ENCODE measurements at places on chromosomes 3 and 15.
A peak's percentile ranks its signal among the peaks of the same experiment; 100 is the strongest.

DNA sequence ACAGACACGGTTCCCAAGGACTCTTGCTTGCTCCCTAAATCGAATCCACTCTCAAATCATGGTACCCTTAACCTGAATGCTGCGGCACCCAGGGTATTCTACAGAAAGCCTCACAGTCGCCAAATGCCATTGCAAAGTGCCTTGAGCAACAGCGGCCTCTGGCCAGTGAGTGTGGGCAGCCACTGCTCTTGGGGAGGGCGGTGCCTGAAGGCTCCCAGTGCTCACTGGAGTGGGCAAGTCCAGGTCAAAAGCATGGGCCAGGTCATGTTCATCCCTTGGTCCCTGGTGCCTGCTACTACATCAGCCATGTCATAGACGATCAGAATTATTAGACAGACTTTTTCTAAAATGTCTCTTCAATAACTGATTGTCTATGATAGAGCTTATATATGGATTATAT, 82.5 kb downstream of the ADAMTS17 start:
- peaks cover 3% of the 10 kb centered on the region for H3K27me3 ChIP-seq
- DNase-seq = no peak
- H3K4me1 ChIP-seq = no peaks in the 10 kb centered on the region
- no peak overlapping the region for H3K27ac ChIP-seq
- H3K4me3 ChIP-seq = no peak overlapping the region

GRCh38 chr3:195139091-195139875, 131.7 kb downstream of the XXYLT1 start:
- no peak overlapping the region for H3K4me3 ChIP-seq
- no peak overlapping the region for H3K27ac ChIP-seq
- DNase-seq = no peak

DNA sequence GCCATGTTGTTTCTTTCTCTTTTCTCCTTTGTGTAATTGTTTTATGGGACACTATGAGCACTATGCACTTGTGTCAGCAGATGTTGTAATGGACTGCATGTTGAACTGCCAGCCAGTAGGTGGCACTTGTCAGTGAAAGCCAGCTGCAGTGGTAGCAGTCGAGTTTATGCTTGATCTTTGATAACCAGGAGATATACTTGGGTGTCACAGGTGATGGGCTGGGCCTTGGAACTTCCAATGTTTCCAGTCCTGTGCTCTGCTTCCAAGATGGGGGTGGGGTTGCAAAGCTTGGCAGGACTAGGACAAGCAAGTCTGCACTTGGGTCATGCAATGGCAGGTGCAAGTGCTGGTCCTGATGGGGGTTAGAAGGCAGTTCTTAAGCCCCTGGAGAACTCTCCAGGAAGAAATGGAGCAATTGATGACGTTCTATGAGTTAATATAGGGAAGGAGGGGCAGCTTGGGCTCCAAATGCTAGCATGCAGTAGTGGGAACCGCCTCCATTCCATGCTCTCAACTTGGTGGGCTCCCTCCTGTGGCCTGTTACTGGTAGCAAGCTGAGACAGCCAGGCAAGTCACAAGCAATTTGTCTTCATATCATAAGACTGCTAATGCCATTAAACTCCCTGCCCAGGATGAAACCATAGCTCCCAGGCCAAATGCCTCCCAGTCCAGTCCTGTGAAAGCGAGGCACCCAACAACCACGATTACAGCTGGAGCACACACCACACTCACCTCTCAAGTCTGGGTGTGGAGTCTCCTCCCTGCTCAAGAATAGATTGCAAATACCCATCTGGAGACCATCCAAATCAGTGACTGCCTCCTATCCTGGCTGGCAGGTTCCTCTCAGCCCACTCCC, 287.2 kb downstream of the CGGBP1 start:
- no peaks in the 10 kb centered on the region for H3K36me3 ChIP-seq
- H3K27ac ChIP-seq = no peak overlapping the region
- DNase-seq = peak; percentile 26
- H3K4me1 ChIP-seq = peaks cover 4% of the 10 kb centered on the region
- H3K27me3 ChIP-seq = no peaks in the 10 kb centered on the region
- H3K4me3 ChIP-seq = no peak overlapping the region

DNA sequence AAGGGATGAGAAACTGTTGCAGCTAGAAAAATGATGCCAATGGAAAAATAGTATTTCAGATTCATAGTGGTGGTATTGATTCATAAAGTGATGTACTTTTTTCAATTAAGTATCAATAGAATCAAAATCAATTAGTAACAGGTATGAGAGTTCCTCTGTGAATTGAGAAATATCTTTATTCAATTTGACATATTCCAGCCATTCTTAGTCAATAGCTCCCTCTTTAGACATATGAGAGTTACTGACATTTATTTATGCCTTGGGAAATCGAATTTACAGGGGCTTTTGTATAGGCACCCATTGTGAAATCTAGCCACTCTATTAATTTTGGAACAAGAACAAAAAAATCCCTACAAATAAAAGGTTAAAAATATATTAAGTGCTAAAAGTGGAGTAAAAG, 386.9 kb upstream of the CNTN3 start:
- no peak overlapping the region for H3K4me3 ChIP-seq
- peaks cover 1% of the 10 kb centered on the region for H3K27me3 ChIP-seq
- no peak for DNase-seq
- no peaks in the 10 kb centered on the region for H3K36me3 ChIP-seq
- H3K27ac ChIP-seq = no peak overlapping the region

GRCh38 chr15:64739577-64740143, 35.7 kb downstream of the RBPMS2 start:
- H3K4me3 ChIP-seq = no peak overlapping the region
- H3K27me3 ChIP-seq = peaks cover 2% of the 10 kb centered on the region
- no peak for DNase-seq
- peaks cover 3% of the 10 kb centered on the region for H3K36me3 ChIP-seq

DNA sequence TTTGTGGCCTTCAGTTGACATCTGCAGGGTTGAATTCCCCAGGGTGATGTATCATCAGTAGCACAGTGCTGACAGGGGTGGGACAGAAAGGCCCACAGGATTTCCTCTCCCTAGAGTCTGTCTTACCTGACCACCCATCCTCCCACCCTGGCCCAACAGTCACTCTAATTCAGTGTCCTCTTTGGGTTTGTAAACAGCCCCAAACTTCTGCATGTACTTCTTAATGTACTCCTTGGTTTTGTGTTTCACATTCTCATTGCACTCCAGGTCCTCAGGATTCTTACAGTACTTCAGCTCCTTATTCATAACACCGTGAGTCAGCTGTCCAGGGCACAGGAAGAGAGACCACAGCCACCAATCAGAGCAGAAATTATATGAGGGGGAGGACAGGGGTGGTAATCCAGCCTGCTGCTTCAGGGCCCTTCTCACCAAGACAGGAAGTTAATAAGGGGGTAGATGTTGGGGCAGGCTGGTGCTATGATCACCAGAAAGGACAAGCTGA, 37.5 kb downstream of the NBEAL2 start:
- H3K4me1 ChIP-seq = no peaks in the 10 kb centered on the region
- H3K27ac ChIP-seq = no peak overlapping the region
- H3K27me3 ChIP-seq = peaks cover 2% of the 10 kb centered on the region
- H3K36me3 ChIP-seq = peaks cover 18% of the 10 kb centered on the region

DNA sequence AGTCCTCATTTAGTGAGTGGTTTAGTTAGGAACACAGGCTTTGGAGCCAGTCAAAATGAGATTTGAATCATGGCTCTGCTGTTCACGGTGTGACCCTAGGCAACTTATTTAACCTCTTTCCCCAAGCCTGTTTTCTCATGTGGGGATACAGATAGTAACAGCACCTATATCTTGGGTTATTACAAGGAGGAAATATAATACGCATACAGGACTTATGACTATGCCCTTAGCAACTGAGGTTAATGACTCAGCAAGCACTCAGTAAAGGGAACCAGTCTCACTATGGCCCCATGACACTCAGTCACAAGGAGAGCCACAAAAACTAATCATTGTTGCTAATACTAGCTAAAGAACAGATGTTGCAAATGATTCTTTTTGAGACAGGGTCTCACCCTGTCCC, 45.9 kb downstream of the SUMF1 start:
- no peak overlapping the region for H3K27ac ChIP-seq
- H3K4me1 ChIP-seq = no peaks in the 10 kb centered on the region
- H3K36me3 ChIP-seq = no peaks in the 10 kb centered on the region
- peaks cover 2% of the 10 kb centered on the region for H3K27me3 ChIP-seq

GRCh38 chr15:90360746-90361145, 8.7 kb downstream of the ZNF774 start:
- H3K27me3 ChIP-seq = peaks cover 4% of the 10 kb centered on the region
- no peak overlapping the region for H3K27ac ChIP-seq
- peaks cover 3% of the 10 kb centered on the region for H3K36me3 ChIP-seq
- no peaks in the 10 kb centered on the region for H3K4me1 ChIP-seq
- H3K4me3 ChIP-seq = no peak overlapping the region

DNA sequence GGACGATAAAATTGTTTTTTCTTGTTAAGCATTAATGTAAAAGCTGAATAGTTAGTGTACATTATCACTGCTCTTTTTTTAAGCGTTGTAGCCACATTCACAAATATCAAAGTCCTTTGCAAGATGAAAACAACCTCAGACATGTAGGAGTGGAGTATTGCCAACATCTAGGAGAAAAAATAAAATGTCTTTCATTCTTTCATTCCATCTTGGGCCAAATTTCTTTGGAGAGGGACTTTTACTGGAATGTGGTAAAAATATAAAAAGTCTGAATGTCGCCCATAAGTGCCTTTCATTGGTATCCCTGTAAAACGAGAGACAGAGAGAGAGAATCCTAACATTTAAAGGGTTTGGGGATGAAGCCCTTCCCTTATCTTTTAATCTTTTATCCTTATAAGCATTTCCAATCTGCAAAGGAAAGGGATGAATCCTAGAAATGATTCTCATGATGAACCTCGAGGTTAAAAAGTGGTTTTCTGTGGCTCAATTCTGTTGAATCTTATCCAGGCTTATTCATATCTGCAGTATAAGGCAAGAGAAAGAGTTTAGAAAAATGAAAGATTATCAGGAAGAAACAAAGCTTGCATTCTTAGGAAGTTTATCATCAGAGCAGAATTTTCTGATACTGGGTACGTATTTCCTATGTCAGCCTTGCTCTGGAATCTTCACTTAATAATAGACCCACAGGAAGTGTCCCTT, 1031.7 kb downstream of the MCTP2 start:
- H3K27me3 ChIP-seq = peaks cover 2% of the 10 kb centered on the region
- H3K4me1 ChIP-seq = peaks cover 46% of the 10 kb centered on the region
- H3K36me3 ChIP-seq = no peaks in the 10 kb centered on the region
- H3K4me3 ChIP-seq = no peak overlapping the region
- no peak for DNase-seq

GRCh38 chr3:136343446-136343845, 93.3 kb downstream of the PCCB start:
- H3K27me3 ChIP-seq = no peaks in the 10 kb centered on the region
- H3K4me1 ChIP-seq = peaks cover 2% of the 10 kb centered on the region
- no peak overlapping the region for H3K27ac ChIP-seq
- H3K4me3 ChIP-seq = no peak overlapping the region

DNA sequence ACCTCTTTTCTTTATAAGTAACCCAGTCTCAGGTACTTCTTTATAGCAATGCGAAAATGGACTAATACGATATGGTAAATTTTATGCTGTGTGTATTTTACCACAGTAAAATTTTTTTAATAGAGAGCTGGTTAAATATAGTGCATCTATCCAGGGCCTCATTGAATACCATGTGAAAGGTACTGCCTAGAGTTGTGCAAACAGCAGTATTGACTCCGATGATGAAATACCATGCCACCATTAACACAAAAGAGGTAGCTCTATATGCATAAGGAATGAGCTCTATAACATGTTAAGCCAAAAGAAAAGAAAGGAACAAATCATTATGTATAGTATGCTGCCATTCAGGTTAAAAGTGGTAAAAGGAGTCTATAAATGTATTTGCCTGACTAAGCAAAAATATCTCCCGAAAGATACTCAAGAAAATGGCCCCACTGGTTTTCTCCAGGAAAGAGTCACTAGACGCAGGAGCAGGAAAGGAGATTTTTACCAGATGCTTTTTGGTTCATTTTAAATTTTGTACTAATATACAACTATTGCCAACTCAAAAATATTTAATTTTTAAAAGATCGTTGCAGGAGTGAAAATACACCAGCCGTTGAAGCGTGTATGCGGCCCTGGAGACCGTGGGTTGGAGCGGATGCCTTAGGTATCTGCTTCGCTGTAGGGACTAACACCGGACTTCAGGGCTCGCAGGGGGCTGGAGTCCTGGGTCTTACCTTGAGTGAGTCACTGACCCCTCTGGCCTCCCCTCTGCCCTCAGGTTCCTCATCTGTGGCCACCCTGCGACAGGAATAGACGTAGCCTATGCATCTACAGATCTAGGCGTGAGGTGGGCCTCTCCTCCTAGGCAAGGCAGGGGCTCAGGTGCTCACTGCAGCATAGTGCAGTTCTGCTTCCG, 120.1 kb downstream of the CHSY1 start:
- no peak for DNase-seq
- H3K27ac ChIP-seq = no peak overlapping the region
- H3K27me3 ChIP-seq = peaks cover 10% of the 10 kb centered on the region

- H3K27ac ChIP-seq = peak overlapping the region; percentile 43
- H3K4me3 ChIP-seq = peak overlapping the region; percentile 94
- H3K4me1 ChIP-seq = peaks cover 29% of the 10 kb centered on the region
- peaks cover 5% of the 10 kb centered on the region for H3K27me3 ChIP-seq
These were observed 1.3 kb upstream of the ITPR1 start for GRCh38 chr3:4491855-4492207.

GRCh38 chr3:123693584-123694190, 108.8 kb upstream of the HACD2 start:
- H3K4me1 ChIP-seq = peaks cover 57% of the 10 kb centered on the region
- peaks cover 6% of the 10 kb centered on the region for H3K36me3 ChIP-seq
- no peak for DNase-seq
- H3K27ac ChIP-seq = no peak overlapping the region
- peaks cover 14% of the 10 kb centered on the region for H3K27me3 ChIP-seq

DNA sequence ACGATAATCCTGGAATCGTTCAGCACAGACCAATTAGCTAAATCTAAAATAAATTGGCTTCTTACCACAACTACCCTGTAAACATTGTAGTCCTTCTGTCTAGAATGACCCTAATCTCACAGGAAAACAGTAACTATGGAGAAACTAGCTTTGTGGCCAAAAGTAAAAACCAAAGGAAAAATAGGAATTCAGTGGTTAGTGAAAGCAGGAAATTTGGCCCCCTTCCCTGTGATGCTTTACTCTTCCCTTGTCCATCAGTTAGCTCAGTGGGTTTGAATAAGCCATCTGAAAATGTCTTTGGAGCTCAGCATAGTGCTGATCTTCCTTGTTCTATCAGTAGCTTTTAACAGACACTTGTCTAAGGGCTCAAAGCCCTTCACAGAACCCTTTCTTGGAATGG, 1.6 kb downstream of the NMD3 start:
- peaks cover 9% of the 10 kb centered on the region for H3K4me1 ChIP-seq
- H3K27me3 ChIP-seq = peaks cover 4% of the 10 kb centered on the region

GRCh38 chr3:113630956-113631542, 65.4 kb downstream of the USF3 start:
- peaks cover 4% of the 10 kb centered on the region for H3K27me3 ChIP-seq
- H3K36me3 ChIP-seq = no peaks in the 10 kb centered on the region
- no peak overlapping the region for H3K27ac ChIP-seq
- no peak for DNase-seq

DNA sequence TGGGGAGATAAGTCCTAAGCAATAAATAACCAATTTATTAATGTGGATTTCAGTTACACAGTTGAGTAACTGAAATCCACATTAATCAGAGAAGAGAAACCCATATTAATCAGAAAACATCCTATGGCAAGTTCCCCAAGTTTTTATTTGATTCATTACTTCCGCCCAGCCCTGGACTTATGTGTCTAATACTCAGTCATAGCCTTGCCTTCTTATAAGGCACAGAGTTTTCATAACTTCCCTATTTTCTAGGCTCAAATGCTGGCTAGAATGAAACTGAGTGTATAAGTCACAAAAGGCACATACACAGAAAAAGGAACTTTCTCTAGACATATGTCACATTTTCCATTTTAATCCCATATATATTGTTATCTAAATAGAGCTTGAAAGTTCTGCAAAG, 28.8 kb downstream of the CD47 start:
- H3K36me3 ChIP-seq = peaks cover 25% of the 10 kb centered on the region
- no peaks in the 10 kb centered on the region for H3K27me3 ChIP-seq
- no peak for DNase-seq
